ENCODE measurements at places on chromosomes 16 and 17.

GRCh38 chr16:70440009-70440692 is 1.3 kb upstream of the ST3GAL2 start:
- DNase-seq: no peak

- DNase-seq: peak; percentile 61
Measured at GRCh38 chr17:47945529-47946508, 4.4 kb downstream of the PNPO start.

DNA sequence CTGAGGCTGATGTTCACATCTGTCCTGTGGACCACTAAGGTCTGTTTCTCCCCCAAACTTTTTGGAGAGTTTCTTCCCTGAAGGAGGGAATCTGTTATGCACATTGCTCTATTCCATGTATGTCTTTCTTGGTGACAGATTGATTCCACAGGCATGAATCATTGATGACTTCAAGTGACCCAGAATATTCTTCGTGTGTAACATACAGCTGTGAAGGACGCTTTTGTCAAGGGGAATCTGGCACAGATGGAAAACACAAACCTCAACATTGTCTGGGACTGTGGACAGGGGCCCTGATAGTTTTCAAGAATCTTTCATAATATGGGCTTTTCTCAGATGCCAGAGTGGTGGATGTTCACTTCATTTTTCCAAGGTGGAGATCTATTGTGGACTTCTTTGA is 223.1 kb upstream of the MAF start:
- DNase-seq: no peak

DNA sequence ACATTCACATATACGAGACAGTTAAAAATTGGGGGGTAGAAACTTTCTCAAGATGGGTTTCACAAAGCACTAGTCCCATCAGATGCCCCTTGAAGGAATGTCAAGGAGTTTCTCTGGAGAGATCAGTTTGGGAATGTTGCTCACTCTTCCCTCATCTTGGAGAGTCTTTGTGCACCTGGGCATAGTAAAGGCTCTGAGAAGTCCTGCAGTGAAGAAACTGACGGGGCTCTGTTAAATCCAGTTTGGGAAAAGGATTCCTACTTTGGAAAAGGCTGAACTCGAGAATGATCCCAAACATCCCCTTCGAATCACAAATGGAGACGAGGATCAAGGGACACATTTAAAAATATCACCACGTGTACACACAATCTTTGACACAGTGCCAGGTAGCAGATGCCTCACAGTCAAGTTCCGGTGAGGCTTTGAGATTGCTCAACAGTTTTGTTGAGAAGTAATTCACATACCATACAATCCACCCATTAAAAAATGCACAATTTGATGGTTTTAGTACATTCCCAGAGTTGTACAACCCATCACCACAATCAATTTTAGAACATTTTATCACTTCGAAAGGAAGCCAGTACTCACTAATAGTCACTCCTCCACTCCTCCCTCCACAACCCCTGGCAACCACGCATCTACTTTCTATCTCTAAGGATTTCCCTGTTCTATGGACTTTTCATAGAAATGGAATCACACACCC is 203.4 kb upstream of the FOXF1 start:
- no peak for DNase-seq

- DNase-seq: no peak
Measured at GRCh38 chr17:30279156-30279555, 12.6 kb downstream of the BLMH start.

DNA sequence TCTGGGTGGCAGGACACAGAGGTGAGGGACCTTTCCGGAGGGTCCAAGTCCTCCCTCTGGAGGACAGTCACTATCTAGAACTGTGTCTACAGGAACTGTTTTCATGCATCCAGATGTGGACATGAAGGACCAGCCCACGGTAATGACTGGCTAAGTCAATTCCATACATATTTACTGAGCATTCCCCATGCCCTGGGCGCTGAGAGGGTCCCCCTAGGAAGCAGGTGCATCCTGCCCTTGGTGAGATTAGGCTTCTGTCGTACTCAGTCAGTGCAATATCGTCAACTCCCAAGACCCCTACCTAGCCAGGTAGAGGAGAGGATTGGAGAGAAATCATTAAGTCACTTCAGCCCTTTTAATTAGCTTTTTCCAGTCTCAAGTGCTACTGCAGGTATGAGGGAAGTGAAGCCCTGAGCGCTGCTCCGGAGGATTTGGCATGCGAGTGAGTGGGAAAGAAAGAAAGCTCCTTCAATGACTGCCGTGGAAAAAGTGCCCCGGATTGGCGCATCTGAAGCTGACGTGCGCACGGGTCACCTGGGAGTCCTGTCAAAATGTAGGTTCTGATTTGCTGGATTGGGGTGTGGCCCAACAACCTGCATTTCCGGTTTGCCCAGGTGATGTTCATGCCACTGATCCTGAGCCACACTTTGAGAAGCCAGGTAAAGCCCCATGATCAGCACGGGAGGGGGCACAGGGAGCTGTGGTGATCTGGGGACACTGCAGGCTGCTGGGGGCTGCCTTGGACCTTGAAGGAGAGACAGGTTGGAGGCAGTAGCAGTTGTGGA is 367.4 kb upstream of the TNRC6C start:
- no peak for DNase-seq

DNA sequence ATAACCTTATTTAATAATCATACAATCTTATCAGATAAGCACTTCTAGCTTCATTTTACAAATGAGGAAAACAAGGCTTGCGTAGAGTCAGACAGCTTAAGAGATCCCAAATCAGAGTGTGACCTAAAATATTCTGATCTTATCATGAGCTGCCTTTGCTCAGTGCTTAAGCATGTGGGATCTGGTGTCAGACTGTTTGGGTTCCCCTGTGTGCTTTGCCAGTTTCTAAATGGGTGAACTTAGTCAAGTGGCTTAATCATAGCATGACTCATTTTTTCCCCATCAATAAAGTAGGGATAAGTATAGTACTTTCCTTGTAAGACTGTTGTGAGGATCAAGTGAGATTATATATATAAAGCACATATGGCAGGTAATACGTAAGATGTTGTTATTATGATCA is 612.6 kb upstream of the C16orf82 start:
- DNase-seq: no peak

DNA sequence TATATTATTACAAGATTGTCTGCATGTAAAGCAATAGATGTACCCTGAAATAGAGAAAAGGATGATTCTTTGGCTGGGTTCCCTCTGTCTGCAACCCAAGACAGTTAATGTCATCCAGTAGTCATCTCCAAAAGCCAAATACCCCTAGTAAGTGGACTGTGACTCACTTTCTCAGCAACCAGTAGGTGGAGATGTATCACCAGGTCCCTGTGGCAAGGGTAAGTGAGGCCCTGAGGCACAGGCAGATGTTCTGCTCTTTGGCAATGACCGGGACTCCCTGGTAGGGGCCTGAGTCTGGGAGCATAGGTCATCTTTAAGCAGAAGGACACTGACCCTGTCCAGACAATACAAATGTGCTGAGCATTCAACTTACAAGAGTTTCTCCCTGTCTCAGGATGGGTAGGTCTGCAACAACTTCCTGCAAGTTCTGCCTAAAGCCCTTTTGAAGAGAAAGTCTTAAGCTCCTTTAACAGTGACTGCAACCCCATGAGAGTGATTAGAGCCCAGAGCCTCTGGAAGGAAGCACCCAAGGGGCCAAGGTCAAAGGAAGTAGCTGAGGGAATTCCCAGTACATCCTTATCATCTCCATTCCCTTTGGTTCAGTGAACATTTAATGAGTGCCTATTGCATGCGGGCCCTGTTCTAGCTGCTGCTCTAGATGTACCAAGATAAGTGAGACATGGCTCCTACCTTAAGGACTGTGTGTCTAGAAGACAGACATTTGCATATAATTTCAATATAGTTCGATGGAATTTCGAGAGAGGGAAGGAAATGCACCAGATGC is 31.9 kb downstream of the PMP22 start:
- no peak for DNase-seq

DNA sequence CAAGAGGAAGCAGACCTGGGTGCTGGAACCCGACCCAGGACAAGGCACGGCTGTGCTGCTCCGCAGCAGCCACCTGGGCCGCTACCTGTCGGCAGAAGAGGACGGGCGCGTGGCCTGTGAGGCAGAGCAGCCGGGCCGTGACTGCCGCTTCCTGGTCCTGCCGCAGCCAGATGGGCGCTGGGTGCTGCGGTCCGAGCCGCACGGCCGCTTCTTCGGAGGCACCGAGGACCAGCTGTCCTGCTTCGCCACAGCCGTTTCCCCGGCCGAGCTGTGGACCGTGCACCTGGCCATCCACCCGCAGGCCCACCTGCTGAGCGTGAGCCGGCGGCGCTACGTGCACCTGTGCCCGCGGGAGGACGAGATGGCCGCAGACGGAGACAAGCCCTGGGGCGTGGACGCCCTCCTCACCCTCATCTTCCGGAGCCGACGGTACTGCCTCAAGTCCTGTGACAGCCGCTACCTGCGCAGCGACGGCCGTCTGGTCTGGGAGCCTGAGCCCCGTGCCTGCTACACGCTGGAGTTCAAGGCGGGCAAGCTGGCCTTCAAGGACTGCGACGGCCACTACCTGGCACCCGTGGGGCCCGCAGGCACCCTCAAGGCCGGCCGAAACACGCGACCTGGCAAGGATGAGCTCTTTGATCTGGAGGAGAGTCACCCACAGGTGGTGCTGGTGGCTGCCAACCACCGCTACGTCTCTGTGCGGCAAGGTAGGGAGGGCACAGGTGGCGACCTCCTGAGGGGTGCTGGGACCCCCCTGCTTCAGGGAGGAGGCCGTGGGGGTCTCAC is 667 bp downstream of the FSCN2 start:
- no peak for DNase-seq

DNA sequence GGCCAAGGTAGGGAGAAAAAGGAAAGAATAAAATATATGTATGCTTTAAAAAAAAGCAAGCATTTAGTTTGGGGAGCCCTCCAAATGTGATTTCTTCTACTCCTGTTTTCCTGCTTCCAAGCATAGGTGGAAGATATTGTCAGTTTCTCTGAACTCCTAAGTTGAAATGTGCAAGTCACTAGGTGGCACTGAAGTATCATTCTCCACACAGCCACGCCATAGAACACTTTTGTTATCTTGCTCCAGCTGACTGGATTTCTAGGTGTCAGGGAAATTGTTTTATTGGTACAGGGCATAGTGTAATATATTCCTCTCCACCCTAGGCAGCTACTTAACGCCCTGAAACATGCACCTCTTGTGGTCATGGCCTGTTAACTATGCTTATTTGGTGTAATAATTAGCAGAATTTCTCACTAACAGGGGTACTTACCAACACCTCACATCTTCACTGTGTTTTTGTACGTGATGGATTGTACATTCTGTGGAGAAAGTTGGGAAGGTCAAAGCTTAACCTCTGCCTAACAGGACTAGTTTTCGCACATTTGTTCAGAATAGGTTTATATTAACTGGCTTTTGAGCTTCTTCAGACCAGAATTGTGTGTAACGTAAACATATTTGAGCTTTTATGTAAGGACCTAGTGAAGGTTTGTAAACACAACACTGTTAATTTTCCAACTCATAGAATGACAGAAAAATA is 69.3 kb downstream of the FTO start:
- DNase-seq: no peak

DNA sequence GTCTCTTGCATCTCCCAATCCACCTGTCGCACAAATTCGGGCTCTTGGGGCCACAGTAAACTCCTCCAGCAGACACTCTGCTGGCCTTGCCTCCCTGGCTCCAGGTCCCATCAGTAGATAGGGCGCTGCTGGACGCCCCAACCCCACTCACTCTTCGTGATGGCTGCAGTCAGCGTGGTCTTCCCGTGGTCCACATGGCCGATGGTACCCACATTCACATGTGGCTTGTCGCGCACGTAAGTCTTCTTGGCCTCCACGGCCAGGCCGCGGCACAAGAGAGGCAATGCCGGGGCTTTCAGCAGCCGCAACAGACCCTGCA is 428 bp downstream of the TUFM start:
- DNase-seq: no peak

Data from cerebellar nuclear complex (tissue), 1 donor.